ENCODE measurements at places on chromosomes 4 and X. TPM values are rescaled to one million over a fixed set of nuclear protein-coding genes. Genes with fewer than 3 reads are reported as not detected.

The MAOB gene
- polyA plus RNA-seq, result not detected

The PDZD4 gene
- polyA plus RNA-seq, result 343 TPM

The ASMT gene
- polyA plus RNA-seq, result 1.8 TPM

The ADGRL3 gene
- 90.1 TPM for polyA plus RNA-seq

The MGARP gene
- 1.9 TPM for polyA plus RNA-seq

The PCYT1B gene
- polyA plus RNA-seq, result 6.5 TPM

The KLHL13 gene
- 15.7 TPM for polyA plus RNA-seq

The TRIM2 gene
- polyA plus RNA-seq, result 218 TPM

The ARHGEF6 gene
- 1.4 TPM for polyA plus RNA-seq

The DMRTC1 gene
- polyA plus RNA-seq, result not detected

The SSX2 gene
- not detected for polyA plus RNA-seq

The TASL gene
- not detected for polyA plus RNA-seq

The LIAS gene
- 20.8 TPM for polyA plus RNA-seq

The ZCCHC13 gene
- polyA plus RNA-seq, result not detected

The CT47C1 gene
- polyA plus RNA-seq, result not detected

The LETM1 gene
- 41.7 TPM for polyA plus RNA-seq

Measured in neural cell (in vitro differentiated cells).